ENCODE measurements at places on chromosomes 2 and 18. TPM values are rescaled to one million over a fixed set of nuclear protein-coding genes. Genes with fewer than 3 reads are reported as not detected.

DNA sequence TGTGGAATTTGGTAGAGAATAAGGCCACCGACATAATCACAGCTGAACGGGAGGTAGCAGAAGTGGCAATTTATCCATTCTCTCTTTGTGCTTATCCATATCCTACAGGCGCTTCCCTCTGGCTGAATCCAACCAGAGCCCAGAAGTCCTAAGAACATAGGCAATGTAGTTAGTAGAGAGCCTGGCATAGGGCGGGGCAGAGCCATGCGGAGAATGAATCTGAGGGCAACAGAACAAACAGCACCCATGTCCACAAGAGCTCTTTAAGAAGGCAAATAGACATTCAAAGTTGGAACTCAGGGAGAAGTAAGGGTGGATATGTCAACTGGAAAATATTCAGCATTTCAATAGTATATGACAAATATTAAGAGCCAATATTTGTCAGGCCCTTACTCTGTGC is 305.9 kb upstream of the VWC2L start:
- H3K27ac ChIP-seq, result no peak overlapping the region
- H3K36me3 ChIP-seq, result no peaks in the 10 kb centered on the region
- H3K27me3 ChIP-seq, result no peaks in the 10 kb centered on the region
- H3K4me3 ChIP-seq, result no peak overlapping the region

- no peaks in the 10 kb centered on the region for H3K4me1 ChIP-seq
- no peak for DNase-seq
- no peaks in the 10 kb centered on the region for H3K27me3 ChIP-seq
- H3K4me3 ChIP-seq, result no peak overlapping the region
Measured at GRCh38 chr18:67302043-67302442, 214.5 kb downstream of the DSEL start.

Gene PDCL3
- total RNA-seq, result 24.4 TPM

Gene GPR155
- total RNA-seq, result 0.15 TPM

GRCh38 chr2:183195998-183196409 is 71.8 kb downstream of the NUP35 start:
- no peaks in the 10 kb centered on the region for H3K27me3 ChIP-seq
- no peak overlapping the region for H3K4me3 ChIP-seq
- no peak for DNase-seq

DNA sequence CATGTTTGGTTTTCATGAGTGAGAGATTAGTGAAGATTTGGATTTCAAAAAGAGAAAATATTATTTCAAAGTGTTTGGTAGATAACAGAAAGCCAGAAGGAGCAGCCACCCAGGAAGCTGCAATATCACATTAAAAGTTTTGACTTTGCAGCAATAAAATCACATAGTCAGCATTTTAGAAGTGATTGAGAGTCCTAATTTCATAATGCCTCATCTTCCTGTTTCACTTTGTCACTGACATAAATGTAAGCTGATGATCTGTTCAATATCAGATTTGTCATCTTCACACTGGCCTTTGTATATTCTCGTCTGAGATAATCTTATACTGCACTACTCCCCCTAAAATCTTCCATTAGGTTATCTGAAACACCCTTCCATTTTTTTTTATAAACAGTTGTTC is 690.5 kb downstream of the ADCYAP1 start:
- DNase-seq, result no peak
- H3K4me3 ChIP-seq, result no peak overlapping the region
- H3K4me1 ChIP-seq, result no peaks in the 10 kb centered on the region
- H3K27ac ChIP-seq, result no peak overlapping the region

- H3K4me1 ChIP-seq, result peaks cover 36% of the 10 kb centered on the region
- H3K27ac ChIP-seq, result no peak overlapping the region
- H3K4me3 ChIP-seq, result no peak overlapping the region
- H3K27me3 ChIP-seq, result no peaks in the 10 kb centered on the region
- H3K36me3 ChIP-seq, result no peaks in the 10 kb centered on the region
Measured at GRCh38 chr2:64391940-64392339, 62.0 kb upstream of the LGALSL start.

Gene MOGAT1
- 4.3 TPM for total RNA-seq

Gene GRB14
- total RNA-seq, result 3.8 TPM
